HTR-8/SVneo (cell line): ENCODE measurements at places on chromosomes 3 and 15.

DNA sequence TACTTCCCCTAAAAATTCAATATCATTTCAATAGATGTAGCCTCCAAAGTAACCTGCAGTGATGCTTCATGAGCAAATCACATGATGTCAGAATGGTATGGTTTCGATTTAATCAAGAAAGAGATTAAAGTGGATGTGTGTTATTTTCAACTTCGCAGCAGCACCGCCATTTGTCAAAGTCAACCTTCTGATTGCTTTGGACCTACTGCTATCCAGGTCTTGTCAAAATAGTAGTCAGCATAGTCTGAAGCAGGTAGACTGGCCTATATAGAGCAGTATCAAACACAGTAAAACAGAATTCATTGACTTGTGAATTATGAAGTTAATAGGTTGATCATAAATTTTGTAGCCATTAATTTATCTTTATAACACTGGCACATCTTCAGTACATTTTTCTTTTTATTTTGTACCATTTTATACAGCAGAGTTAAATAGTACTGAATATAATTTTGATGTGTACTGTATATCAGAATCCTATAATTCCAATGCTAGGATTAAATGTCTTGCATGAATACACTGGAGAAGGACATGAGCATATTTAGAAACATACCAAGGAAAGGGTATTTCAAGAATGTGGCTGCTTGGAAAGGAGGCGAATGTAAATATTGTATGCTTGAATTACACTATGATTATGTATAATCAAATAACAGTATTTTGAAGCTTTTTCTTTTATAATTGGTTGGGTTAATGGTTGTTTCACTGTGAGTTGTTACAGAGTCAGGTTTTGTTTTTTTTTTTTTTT is 79.6 kb downstream of the CDIN1 start:
- no peak for DNase-seq

DNA sequence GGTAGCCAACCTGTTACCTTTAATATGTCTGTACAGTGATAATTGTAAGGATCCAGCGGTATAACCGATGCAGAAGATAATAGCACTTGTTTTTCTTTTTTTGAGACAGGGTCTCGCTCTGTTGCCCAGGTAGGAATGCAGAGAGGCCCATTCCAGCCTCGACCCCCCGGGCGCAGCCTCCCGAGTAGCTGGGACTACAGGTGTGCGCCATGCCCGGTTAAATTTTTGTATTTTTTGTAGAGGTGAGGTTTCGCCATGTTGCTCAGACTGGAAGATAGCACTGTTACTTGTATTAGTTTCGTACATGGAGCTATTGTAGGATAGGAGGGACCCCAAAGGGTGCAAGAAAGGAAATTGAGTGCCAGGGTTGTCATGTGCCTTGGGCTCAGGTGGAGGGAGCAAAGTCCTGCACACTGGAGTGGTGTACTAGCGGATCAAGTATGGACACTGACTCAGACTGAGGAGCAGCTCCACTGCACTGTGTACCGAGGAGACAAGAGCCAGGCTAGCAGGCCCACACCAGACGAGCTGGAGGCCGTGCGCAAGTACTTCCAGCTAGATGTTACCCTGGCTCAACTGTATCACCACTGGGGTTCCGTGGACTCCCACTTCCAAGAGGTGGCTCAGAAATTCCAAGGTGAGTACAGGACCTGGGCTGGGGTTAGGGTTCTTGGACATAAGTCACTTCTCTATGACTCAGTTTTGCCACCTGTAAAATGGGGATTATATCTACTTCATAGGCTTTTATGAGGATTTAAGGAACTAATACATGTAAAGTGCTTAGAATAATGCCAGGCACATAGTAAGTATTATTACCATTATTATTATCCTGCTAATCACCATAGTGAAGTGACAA is 1.0 kb downstream of the OGG1 start:
- no peak for DNase-seq

GRCh38 chr3:174931473-174932353 is 72.6 kb downstream of the NAALADL2 start:
- DNase-seq: no peak

- no peak for DNase-seq
Observed at GRCh38 chr3:183779896-183780465, 45.4 kb downstream of the MAP6D1 start.

DNA sequence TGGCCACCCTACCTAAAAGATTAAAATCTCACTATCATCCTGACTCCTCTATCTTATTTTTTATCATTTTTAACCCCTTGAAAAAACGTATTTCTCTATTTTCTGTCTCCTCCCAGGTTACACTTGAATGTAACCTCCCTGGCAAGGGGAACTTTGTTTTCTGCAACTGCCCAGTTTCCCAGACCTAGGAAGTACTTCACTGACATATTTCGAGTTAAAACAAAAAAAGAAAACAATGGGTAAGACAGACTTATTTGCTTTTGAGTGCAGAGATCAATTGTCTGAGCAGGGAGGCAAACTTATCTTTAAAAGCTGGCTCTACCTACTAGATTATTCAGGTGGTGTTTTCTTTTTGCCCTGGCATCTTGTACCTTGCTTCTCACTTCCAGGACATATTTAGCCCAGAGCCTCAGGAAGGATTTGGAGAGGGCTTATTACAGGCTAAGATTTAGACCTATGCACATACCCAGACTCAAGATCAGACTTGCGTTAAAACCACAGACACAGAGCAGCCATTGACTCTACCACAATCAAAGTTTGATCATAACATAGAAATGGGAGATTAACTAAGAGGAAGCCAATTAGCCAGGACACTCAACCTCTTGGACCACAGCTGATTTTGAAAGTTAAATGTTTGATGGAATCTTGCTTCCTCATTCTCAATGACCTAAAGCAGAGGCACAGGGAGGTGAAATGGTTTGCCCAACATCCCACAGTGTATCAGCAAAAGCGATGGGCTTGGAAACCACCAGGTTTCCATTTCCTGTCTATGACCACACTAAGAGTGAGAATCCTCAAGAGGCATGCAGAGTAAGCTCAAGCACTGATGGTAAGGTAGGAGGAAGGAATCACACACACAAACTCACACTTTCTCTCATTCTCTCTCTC is 169.5 kb upstream of the THBS1 start:
- DNase-seq: no peak

DNA sequence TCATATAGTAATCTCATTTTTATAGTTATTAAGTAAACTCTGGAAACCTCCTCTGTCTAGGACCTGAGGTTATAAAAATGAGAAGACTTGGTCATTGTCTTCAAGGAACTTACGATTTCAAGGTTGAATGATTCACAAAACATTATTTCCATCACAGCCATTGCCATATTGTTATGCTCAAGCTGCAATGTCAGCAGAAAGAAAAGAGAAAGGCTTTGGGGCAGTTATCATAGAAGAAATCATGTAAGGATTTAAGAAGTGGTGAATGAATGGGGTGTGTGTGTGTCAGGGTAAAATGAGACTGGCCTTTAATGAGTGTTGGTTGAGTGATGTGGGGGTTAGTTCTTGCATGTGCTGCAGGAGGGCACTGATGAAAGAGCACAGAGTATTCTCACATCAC is 346.8 kb downstream of the SQOR start:
- no peak for DNase-seq

GRCh38 chr3:6182476-6182875 is 678.4 kb upstream of the GRM7 start:
- no peak for DNase-seq

- no peak for DNase-seq
Observed at GRCh38 chr3:140092848-140093536, 158.0 kb downstream of the CLSTN2 start.

DNA sequence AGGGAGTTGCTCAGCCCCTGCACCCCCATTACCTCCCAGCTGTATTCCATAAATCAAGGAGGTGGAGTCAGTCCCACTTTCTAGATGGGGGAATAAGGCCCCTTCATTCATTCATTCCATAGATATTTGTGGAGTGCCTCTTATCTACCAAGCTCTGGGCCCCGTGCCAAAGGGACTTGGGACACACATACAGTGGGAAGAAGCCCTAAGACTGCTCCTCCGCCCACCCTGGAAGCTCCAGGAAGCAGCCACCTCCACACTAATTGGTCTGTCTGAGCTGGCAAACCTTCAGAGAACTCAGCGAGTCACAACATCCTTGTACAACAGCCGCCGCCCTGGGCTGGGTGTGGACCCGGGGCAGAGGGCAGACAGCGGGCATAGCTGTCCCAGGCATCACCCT is 6.4 kb downstream of the STRA6 start:
- DNase-seq: peak; percentile 83
